ENCODE measurements at places on chromosomes 16 and 17.

GRCh38 chr17:44353672-44354331 lies 8.7 kb downstream of the GRN start:
- DNase-seq: peak; percentile 64

GRCh38 chr16:9049241-9049640 lies 42.2 kb upstream of the HAPSTR1 start:
- no peak for DNase-seq

GRCh38 chr17:83118071-83118841 lies 38.8 kb downstream of the METRNL start:
- DNase-seq: no peak

- DNase-seq: no peak
These were observed 32.8 kb upstream of the ABCC3 start for GRCh38 chr17:50601823-50602375.

- DNase-seq: no peak
These were observed 156.7 kb downstream of the AXIN2 start for GRCh38 chr17:65404761-65405160.

GRCh38 chr16:58088091-58088490 lies 41.1 kb downstream of the CFAP20 start:
- no peak for DNase-seq

- peak; percentile 96 for DNase-seq
These were observed 134.6 kb downstream of the CLEC16A start for GRCh38 chr16:11078812-11079459.

GRCh38 chr17:279776-280175 lies 72.8 kb downstream of the RPH3AL start:
- DNase-seq: no peak

GRCh38 chr16:48491517-48491916 lies 106.3 kb upstream of the SIAH1 start:
- DNase-seq: no peak

DNA sequence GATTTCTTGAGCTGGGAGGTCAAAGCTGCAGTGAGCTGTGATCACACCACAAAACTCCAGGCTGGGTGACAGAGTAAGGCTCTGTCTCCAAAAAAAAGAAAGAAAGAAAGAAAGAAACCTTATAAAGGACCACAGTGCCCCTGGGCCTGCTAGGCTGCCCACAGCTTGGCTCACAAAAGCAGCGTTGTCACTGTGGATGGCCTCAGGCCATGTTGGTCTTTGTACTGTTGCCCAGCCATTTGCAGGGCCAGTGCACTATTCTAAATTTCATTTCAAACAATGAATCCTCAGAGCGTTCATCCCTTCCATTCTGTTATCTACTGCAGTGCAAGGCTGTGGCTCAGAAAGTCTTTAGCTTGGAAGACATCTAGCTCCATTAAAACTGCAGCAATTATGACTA lies 208.4 kb downstream of the SLC39A11 start:
- no peak for DNase-seq

- no peak for DNase-seq
These were observed 130.8 kb upstream of the IRX3 start for GRCh38 chr16:54417384-54417783.

- DNase-seq: no peak
These were observed 49.5 kb downstream of the BMERB1 start for GRCh38 chr16:15483857-15484256.

DNA sequence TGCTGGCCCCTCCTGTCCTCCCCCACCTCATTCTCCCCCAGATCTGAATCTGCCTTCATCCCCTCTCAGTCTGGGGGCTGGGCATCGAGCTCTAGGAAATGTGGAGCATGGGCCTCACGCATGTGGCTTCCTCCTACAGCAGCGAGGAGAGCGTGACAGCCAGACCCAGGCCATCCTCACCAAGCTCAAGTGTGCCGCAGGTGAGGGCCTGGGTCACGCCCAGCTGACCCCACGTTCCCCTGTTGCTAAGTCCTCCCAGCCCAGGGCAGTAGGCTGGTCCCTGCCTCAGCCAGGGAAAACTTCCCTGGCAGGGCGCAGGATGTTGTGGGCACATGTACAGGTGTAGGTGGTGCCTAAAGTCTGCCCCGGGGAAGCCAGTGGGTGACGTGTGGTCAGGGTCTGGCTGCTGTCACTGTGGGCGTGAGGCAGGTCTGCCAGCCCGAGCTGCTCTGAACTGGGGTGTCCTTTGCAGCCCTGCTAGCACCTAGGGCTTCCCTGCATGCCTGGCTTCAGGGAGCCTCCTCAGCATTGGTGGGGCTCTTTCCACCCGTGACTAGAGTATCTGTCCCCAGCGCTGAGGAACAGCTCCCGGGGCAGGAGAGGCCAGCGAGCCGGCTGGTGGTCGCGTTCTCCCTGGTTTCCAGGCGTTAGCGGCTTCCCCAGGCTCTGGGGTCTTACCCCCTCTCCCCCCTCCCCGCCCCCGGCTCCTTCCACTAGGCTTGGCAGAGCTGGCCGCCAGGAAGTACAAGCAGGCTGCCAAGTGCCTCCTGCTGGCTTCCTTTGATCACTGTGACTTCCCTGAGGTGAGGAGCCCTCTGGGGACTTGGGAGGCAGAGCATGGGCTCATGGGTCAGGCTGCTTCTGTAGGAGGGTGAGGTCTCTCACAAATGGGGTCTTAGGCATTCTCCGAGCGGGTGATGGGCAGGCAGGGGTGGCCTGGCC lies 3.6 kb downstream of the GPS1 start:
- DNase-seq: no peak

DNA sequence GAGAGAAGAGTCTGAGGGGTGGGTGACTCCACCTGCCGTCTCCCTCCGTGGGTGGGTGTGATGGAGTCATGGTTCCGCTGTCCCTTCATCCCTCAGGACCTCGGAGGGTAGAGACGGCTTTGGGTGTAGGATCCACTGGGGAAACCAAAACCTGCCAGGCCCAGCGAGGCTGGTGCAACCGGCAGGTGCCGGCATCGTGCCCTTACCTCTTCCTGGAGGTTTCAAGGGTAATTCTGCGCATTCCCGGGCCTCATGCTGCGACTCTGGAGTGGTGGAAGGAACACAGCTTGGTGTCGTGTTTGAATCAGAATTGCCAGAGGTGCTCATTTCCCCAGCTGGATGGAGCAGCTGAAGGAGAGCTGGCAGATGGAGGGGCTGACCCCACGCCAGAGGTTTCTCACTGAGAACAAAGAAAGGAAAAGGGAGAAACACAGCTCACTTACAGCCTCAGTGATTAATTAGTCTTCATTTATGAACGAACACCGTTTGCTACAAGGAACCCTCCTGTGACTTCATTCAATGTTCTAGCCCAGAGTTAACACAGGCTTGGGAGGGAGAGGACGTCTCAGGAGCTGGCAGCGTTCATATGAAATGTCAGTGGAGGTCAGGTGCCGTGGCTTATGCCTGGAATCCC lies 16.3 kb upstream of the ATP2A3 start:
- DNase-seq: no peak

GRCh38 chr17:37392024-37392590 lies 14.5 kb downstream of the ACACA start:
- peak; percentile 55 for DNase-seq

DNA sequence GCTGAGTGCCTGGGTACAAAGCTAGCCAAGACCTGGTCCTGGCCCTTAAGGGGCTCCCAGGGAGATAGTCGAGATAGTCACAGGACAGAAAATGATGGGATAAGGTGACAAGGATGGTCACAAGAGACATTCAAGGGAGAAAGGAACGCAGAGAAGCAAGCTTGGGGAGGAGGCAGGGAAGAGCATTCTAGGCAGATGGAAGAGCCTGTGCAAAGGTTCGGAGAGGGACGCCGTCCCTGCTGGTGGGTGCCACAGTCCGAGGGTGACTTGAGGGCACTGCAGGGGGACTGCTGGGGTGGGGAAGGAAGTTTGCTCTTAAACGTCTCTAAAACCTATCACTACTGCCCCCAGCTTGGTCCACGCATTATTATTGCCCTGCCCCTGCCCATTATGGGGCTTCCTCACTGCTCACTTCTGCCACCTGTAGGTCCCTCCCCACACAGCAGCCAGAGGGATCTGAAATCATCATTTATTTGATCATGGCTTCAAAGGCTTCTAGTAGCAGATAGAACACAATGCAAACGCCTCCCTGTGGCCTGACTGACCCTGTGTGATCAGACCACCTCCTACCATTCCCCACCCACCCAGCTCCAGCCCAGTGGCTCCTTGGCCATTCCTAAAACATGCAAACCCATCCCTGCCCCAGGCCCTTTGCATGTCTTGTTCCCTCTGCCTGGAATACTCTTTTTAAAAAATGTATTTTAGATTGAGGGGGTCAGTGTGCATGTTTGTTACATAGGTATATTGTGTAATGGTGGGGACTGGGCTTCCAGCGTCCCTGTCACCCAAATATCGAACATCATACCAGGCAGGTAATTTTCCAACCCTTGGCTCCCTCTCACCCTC lies 60.3 kb downstream of the RMI2 start:
- DNase-seq: peak; percentile 36

- DNase-seq: no peak
These were observed 2.6 kb downstream of the CTRB2 start for GRCh38 chr16:75204410-75204758.

All from cardiac muscle cell (in vitro differentiated cells and primary cell).